ENCODE measurements at places on chromosomes 2 and 18. TPM values are rescaled to one million over a fixed set of nuclear protein-coding genes. Genes with fewer than 3 reads are reported as not detected.
A peak's percentile ranks its signal among the peaks of the same experiment; 100 is the strongest.

DNA sequence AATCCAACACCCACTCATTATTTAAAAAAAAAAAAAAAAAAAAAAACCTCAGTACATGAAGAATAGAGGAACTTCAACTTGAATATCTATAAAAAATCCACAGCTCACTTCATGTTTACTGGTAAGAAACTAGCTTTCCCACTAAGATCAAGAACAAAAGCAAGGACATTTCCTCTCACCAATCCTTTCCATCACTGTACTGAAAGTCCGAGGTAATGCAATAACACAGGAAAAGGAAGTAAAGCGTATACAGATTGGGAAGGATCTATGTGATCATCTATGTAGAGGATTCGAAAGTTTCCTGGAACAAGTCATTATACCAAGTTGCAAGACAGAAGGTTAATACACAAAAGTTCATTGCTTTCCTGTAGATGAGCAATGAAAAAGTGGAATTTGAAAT, 63.2 kb downstream of the ROCK2 start:
- no peak for DNase-seq

DNA sequence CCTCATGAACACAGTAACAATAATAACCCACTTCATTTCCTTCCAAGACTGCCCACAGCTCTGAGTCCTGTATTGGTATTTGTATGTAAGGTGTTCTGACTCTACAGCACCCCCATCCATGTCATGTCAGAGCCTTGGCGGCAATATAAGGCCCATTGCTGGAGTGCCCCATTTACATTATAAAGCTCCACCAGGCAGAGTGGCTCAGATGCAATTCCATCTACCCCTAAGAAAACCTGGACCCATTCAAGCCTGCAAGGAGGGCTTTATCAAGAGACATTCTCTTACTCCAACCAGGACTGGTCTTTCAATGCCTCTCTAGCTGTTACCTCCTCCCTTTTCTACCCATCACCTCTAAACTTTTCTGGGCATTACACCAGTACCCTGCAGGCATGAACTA, 101.6 kb downstream of the ANTXR1 start:
- no peak for DNase-seq

GRCh38 chr2:168336786-168337388, 89.5 kb upstream of the STK39 start:
- DNase-seq, result peak; percentile 59

DNA sequence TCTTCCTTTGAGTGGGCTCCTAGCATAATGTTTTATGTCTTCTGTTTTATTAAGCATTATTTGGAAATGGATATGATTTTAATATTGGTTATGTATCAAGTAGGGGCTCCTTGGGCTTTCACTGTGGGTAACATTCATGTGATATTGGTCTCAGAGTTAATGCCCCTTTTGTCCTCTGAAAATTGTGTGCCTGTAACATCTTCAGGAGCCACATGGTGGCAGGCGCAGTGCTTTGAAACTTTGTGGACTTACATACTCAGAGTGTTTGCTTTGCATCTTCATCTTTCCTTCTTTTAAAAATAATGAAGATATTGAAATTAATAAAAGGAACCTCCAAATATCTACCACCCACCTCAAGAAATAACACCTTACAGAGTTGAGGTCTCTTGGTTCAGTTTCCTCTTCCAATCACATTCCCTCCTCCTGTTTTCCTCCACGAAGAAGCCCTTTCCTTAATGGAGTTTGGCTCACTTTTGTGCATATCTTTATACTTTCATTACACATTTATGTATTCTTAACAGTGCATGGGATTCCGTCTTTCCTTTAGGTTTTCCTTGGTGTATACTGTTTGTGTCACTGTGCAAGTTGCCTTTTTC, 73.5 kb downstream of the LIMS1 start:
- peak; percentile 56 for DNase-seq

SP140L gene
- polyA plus RNA-seq, result 24.1 TPM

UGT1A5 gene
- polyA plus RNA-seq, result not detected

NCKAP5 gene
- not detected for polyA plus RNA-seq

DNAH6 gene
- 0.22 TPM for polyA plus RNA-seq
